PC-3 (cell line): ENCODE measurements at places on chromosomes 2 and 18. TPM values are rescaled to one million over a fixed set of nuclear protein-coding genes. Genes with fewer than 3 reads are reported as not detected.

GRCh38 chr2:145068509-145068908 is 548.6 kb upstream of the ZEB2 start:
- H3K27ac ChIP-seq, result no peak overlapping the region
- no peaks in the 10 kb centered on the region for H3K4me1 ChIP-seq
- no peak overlapping the region for H3K4me3 ChIP-seq
- H3K36me3 ChIP-seq, result no peaks in the 10 kb centered on the region
- DNase-seq, result no peak

- H3K27ac ChIP-seq, result peak overlapping the region; percentile 25; the same call in 1 of the 2 replicates
- peaks cover 31% of the 10 kb centered on the region for H3K4me1 ChIP-seq
- H3K27me3 ChIP-seq, result no peaks in the 10 kb centered on the region
Measured at GRCh38 chr2:62895632-62896009, 155.0 kb upstream of the OTX1 start.

GRCh38 chr2:133919285-133919684 is 334.6 kb upstream of the MGAT5 start:
- H3K27ac ChIP-seq, result no peak overlapping the region
- no peaks in the 10 kb centered on the region for H3K4me1 ChIP-seq
- no peak for DNase-seq
- no peak overlapping the region for H3K4me3 ChIP-seq
- no peaks in the 10 kb centered on the region for H3K36me3 ChIP-seq

Gene ARHGEF4
- 21.5 and 30.5 TPM in 2 replicates for total RNA-seq

- DNase-seq, result no peak
- H3K4me3 ChIP-seq, result no peak overlapping the region
- no peaks in the 10 kb centered on the region for H3K36me3 ChIP-seq
Measured at GRCh38 chr2:309148-309953, 21.5 kb upstream of the ALKAL2 start.

Gene MFSD2B
- total RNA-seq, result not detected in 2 replicates

Gene FIGN
- total RNA-seq, result 1.3 and 1.5 TPM in 2 replicates

DNA sequence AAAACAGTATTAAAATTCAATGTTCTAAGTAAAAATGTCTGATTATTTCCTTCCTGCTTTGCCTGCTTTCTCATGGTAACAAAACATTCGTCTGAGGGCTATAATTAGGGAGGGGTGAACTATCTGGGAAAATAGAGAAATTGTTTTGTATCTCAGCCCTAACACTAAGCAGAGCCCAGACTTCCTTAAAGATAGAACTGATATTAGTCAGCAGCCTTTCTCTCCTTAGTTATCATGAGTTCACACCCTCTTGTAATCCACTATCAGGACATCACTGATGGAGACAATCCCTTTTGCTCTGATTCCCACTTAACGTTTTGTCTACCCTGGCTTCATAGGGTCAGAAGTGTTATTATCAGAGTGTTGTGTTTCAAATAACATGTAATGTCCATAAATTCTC is 701.1 kb upstream of the ZEB2 start:
- H3K27ac ChIP-seq, result peak overlapping the region; percentile 41
- H3K36me3 ChIP-seq, result no peaks in the 10 kb centered on the region
- no peak for DNase-seq
- H3K4me1 ChIP-seq, result peaks cover 6% of the 10 kb centered on the region
- no peaks in the 10 kb centered on the region for H3K27me3 ChIP-seq

Gene MERTK
- total RNA-seq, result 2.5 and 3.9 TPM in 2 replicates

Gene DNAJC5G
- total RNA-seq, result not detected in 2 replicates

Gene SUPT7L
- 23.4 and 27.2 TPM in 2 replicates for total RNA-seq

Gene LBX2
- total RNA-seq, result not detected in 2 replicates

Gene NAT8
- not detected in 2 replicates for total RNA-seq

DNA sequence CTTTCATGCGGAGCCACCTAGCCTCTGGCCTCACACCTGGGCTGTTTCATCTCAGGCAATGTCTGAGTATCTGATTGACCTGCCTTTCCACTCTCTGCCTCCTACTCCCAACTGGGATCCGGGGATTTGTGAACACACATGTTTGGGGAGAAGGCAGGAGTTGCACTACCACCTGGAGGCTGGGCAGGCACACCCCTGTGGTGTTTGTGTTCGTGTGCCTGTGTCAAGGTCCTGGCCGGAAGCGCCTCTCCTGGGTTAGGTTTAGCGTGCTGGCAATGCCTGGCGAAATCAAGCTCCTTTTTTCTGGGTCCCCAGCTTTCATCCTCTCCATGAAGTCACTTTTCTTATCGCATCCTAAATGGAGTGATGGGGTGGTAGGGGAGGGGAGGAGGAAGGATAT is 63.9 kb downstream of the GATA6 start:
- no peak overlapping the region for H3K4me3 ChIP-seq
- H3K4me1 ChIP-seq, result peaks cover 9% of the 10 kb centered on the region
- H3K27me3 ChIP-seq, result no peaks in the 10 kb centered on the region
- no peak overlapping the region for H3K27ac ChIP-seq

- no peaks in the 10 kb centered on the region for H3K27me3 ChIP-seq
- DNase-seq, result no peak
- no peaks in the 10 kb centered on the region for H3K36me3 ChIP-seq
- no peak overlapping the region for H3K4me3 ChIP-seq
- H3K27ac ChIP-seq, result no peak overlapping the region
- H3K4me1 ChIP-seq, result peaks cover 5% of the 10 kb centered on the region
Measured at GRCh38 chr18:44896846-44897245, 216.2 kb downstream of the SETBP1 start.

DNA sequence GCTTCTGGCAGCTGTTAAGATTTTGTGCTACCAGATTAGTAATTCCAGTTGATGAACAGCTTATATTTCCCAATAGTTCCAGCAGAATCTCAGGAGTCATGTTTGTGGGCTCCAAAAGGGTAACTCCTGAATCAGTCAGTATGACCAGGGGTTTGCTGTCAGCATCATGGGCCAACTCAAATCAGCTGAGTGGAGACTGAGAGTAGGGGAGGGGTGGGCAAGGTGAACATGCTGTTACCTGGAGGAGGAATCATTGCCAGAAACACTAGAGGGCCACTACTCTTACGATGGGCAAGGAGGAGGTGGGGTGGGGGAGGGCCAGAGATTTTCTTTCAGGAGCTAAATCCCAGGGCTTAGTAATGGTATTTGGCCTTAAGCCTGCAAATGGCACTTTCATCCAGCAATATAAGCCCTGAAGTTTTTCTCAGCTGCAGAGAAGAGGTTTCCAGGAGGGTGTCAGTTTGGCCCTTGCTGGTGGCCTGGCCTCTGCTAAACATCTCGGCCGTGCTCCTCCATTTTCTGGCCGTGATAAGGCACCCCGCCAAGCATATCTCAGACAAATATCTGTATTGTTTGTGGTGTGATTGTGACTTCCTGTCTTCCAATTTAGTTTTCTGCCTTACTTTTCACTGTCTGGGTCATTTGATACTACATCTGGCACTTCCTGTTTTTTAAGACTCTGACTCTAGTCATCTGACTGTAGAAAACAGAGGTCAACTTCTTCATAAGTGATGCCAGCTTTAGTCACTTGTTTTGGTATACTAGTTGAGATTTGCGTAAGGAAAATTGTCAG is 120.5 kb upstream of the CXCR4 start:
- no peaks in the 10 kb centered on the region for H3K27me3 ChIP-seq
- peaks cover 27% of the 10 kb centered on the region for H3K4me1 ChIP-seq
- no peak overlapping the region for H3K4me3 ChIP-seq
- H3K27ac ChIP-seq, result peak overlapping the region; percentile 39
- no peaks in the 10 kb centered on the region for H3K36me3 ChIP-seq

- no peaks in the 10 kb centered on the region for H3K27me3 ChIP-seq
- no peaks in the 10 kb centered on the region for H3K36me3 ChIP-seq
- no peak for DNase-seq
Measured at GRCh38 chr2:230939066-230939591, 14.1 kb upstream of the GPR55 start.

GRCh38 chr2:102336502-102336945 is 19.1 kb upstream of the IL18R1 start:
- H3K4me3 ChIP-seq, result peak overlapping the region; percentile 62
- DNase-seq, result peak; percentile 94
- H3K36me3 ChIP-seq, result no peaks in the 10 kb centered on the region
- no peaks in the 10 kb centered on the region for H3K27me3 ChIP-seq
- H3K27ac ChIP-seq, result peak overlapping the region; percentile 99
- peaks cover 42% of the 10 kb centered on the region for H3K4me1 ChIP-seq

Gene PLA2R1
- total RNA-seq, result 2.4 and 3.4 TPM in 2 replicates

Gene MBD2
- total RNA-seq, result 31.9 and 37.0 TPM in 2 replicates

DNA sequence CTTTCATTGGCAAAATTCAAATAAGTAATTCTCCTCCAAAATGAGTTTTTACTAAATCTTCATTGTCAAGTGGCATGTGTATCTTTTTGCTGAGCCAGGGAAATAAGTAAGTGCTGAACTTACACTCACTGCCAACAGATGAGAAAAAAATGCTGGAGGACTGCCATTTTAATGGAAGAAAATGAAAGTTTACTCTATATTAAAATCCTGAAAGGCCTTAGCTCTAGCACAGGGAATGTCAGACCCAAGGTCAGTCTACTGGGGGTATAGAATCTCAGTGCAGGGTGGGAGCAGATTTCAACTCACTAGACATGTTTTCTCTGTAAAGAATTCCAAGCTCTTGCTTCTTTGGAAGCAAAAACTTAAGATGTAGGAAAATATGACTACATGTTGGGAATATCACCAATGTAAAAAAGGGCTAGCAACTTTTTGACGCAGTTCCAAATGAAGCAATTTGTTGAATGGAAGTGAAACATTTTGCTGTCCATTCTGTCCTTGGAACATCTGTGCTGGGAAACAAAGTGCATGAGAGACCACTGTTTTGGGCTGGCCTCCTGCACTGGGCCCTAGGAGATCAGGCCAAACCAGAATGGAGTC is 127.0 kb downstream of the ST6GAL2 start:
- no peaks in the 10 kb centered on the region for H3K36me3 ChIP-seq
- no peak overlapping the region for H3K27ac ChIP-seq
- no peak for DNase-seq
- no peak overlapping the region for H3K4me3 ChIP-seq
- H3K27me3 ChIP-seq, result peaks cover 26% of the 10 kb centered on the region

Gene ADRA2B
- total RNA-seq, result 0.12 TPM in 1 of 2 replicates, not detected in the other

DNA sequence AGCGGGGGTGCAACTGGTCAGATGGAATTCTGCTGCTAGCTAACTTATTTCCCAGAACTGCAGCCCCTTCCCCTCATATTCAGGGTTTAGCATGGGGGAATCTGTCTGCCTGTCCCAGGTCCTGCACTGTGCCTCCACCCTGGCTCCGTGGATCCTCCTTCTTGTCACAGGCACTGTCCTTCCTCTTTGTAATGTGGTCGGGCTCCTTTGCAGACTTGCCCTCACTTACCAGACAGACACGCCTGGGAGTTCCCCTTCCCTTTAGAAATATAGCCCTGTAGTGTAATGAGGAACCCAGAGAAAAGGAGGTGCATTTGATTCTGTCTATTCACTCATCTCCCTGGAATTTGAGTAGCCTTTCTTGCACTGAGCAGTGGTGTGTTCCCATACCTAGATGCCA is 108.7 kb downstream of the TRIM43 start:
- no peak overlapping the region for H3K27ac ChIP-seq
- H3K4me3 ChIP-seq, result no peak overlapping the region
- H3K4me1 ChIP-seq, result peaks cover 5% of the 10 kb centered on the region
- H3K27me3 ChIP-seq, result no peaks in the 10 kb centered on the region; the same call in 1 of the 2 replicates
- no peaks in the 10 kb centered on the region for H3K36me3 ChIP-seq
- DNase-seq, result no peak

DNA sequence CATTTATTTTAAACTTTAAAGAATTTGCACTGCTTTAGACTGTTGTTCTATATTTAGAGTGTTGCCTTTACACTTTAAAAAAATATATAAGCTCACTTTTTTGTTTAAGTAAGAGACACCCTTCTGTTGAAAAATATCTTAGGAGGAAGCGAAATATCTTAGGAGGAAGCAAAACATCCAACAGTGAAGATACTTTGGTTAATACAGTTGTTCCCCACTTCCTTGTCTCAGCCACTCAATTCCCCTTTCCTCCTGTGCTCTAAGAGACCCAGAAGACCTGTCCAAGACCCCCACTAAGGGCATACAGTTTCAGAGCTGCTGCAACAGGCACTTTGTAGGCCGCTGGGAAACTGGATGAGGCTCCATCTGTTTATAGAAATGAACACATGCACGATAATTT is 5.7 kb downstream of the SERPINB8 start:
- H3K27ac ChIP-seq, result no peak overlapping the region
- no peak overlapping the region for H3K4me3 ChIP-seq
- H3K36me3 ChIP-seq, result peaks cover 10% of the 10 kb centered on the region; the same call in 1 of the 2 replicates
- no peak for DNase-seq

Gene RAMP1
- 210 and 248 TPM in 2 replicates for total RNA-seq

Gene PDCL3
- total RNA-seq, result 20.7 and 27.2 TPM in 2 replicates

DNA sequence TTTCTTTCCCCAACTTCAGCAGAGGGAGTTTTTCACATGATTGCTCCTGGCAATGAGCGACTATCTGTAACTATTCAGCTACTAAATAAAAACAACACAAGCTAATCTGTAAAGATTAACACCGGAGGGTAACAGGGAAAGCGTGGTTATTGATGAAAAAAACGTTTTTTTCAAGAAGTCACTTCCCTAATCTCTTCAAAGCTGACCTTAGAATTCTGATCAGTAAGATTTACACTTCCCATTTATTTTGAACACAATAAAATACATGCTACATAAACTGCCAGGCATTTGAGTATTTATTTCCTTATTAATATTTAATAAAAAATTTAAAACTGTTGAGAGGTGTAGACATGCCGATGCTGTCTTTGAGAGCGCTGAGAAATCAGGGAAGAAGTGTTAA is 207.4 kb upstream of the HDAC4 start:
- no peak overlapping the region for H3K4me3 ChIP-seq
- H3K27me3 ChIP-seq, result peaks cover 93% of the 10 kb centered on the region
- no peaks in the 10 kb centered on the region for H3K36me3 ChIP-seq
- H3K27ac ChIP-seq, result no peak overlapping the region

GRCh38 chr2:9525266-9525665 is 30.4 kb downstream of the ADAM17 start:
- no peak overlapping the region for H3K27ac ChIP-seq
- no peak overlapping the region for H3K4me3 ChIP-seq
- peaks cover 4% of the 10 kb centered on the region; the same call in 1 of the 2 replicates for H3K4me1 ChIP-seq
- no peaks in the 10 kb centered on the region for H3K27me3 ChIP-seq
